Anterior cingulate cortex (tissue), 58 donors: ENCODE measurements at places on chromosomes 1 and 21.

GRCh38 chr1:218394416-218394815 is 49.3 kb downstream of the TGFB2 start:
- DNase-seq: no peak

DNA sequence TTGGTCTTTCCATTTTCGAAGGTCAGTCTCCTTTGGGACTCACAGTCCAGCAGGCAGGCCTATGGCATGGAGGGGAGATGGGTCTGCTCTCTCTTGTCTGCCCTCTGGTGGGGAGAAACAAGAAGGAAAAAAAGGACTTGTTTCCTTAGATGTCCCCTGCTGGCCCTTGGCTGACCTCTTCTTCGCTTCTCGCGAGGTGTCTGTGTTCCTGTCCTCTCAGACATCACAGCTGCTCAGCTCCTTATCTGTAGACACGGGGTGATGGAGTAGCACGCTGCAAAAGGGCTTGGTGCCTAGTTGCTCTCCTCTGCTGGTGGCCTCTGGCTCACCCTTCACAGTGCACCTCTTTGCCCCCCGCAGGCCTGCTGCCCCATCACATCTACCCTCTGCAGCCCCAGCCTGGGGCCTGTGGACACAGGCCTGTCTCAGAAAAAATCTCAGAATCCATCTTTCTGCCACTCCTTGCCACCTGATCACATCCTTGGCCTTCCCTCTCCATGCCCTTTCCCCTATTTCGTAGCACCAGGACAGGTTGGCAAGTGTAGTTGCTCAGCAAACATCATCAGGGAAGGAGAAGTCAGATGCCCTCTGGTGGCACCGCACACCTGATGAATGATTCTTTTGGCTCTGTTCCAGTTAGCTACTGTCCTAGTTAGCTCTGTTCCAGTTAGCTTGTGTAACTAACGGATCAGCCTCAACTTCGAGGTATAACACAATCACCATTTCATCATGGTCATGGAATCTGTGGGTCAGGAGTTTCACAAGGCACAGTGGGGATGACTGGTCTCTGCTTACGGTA is 18.7 kb upstream of the AK2 start:
- no peak for DNase-seq

DNA sequence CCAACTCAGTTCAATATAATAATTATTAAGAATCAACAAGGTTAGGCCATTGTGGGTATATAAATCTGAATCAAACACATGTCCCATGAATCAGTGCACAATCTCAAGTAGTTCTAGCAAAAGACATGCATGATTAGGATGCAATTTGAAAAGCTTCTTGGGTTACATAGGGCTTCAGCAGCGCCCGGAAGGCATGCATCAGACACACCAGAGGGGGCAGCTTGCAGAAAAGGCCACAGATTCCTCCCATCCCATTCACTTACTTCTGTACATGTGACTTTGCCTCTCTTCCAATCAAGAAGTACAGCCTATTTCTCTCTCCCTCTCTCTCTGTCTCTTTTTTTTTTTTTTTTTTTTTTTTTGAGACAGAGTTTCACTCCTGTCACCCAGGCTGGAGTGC is 91.8 kb downstream of the KCNN3 start:
- no peak for DNase-seq

- no peak for DNase-seq
These were observed 32.1 kb upstream of the TNFRSF1B start for GRCh38 chr1:12134716-12135115.

DNA sequence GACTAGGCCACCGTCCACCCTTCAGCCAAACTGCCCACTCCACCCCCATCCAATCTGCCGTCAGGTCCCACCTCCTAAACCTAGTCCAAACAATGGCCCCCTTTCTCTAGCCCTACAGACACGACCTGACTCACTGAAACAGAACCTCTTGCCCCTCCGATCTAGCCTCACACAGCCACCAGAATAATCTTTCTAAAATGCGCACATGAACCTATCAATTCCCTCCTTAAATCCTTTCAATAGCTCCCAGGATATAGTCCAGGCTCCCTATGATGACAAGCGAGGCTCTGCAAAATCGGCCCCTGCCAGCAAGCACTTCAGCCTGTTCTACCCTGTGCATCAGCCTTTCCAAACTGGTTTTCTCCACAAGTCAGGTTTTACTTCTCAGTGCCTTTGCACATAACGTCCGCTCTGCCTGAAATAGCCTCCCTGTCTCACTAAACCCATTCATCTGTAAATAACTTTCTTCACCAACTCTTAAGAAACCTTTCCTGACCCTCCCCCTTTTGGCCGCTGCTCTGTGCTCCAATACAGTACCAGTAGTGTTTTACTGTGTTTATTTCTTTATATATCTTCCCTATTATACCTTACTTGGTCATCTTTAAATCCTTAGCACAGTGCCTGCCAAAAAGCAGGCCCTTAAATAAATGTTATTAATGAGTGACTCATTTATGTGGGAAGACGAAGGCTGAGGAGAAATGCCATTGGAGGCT is 9.0 kb upstream of the CDC20 start:
- DNase-seq: no peak

DNA sequence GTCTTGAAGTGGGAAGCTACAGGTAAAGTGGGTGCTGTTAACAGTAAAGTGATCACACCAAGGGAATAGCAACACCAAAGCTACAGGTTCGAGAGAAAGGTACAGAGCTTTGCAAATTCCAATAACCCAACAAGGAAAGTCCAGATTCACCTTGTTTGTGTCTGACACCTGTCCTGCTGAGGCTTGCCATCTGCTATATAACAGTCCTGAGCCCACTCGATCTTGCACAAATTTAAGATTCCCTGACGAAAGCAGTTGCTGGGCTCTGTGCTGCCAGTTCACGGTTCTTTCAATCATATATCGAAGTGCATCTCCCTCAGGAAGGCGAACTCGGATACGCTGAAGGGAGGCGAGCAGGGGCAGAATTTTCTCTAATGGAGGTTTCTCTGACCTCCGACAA is 23.0 kb upstream of the SYT2 start:
- DNase-seq: no peak

GRCh38 chr1:115477071-115477470 is 139.0 kb upstream of the NGF start:
- no peak for DNase-seq

GRCh38 chr1:2532485-2533160 is 2.6 kb upstream of the HES5 start:
- DNase-seq: no peak

DNA sequence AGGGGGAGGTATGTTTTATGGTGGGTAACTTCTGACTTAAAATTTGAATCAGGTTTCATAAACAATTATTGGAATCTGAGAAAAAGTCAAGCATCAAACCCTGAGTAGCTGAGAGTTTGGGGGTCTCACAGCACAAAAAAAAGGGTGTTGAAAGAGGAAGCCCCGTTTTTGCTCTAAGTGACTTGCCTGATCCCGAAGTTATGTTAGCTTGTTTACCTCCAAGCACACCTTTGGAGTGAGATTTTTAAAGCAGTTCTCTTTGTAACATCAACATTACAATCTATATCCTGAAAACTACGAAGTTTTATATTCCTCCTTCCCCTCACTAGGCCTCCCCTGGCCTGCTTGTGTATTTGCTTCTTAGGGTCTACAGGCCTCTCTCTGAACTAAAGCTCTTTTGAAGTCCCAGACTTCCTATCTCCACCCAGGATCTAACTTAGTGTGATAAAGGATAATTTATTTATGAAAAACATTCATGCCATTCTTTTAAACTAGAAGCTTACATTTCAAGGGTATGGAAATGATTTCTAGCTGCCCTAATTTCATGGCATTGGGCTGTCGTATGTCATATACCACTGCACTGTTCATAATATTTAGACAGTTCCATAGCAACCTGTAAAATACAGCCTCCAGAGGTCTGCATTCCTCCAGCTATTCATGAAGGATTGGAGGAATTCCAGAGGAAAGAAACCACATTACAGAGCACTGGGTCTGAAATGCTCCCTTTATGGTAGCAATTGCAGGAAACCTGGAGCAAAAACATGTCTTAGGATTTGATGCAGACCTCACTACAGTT is 36.1 kb upstream of the RGS1 start:
- no peak for DNase-seq

GRCh38 chr1:4397196-4397595 is 257.2 kb upstream of the AJAP1 start:
- DNase-seq: no peak

DNA sequence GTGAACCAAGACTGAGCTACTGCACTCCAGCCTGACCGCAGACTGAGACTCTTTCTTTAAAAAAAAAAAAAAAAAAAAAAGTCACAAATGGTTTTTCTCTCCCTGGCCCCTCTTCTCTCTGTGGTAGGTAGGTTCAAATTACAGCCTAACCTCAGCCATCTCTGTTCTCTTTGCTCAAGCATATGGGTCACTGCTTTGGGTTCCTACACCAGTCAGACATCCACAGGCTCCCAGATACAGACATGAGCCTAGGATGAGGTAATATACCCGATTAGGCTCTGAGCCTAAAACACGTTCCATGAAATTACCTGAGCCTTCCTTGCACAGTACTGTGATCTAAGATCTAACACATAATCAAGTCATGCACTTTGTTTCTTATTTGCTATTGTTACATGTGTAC is 90.5 kb upstream of the JAK1 start:
- no peak for DNase-seq

GRCh38 chr1:172682812-172683211 is 23.9 kb downstream of the FASLG start:
- DNase-seq: no peak

DNA sequence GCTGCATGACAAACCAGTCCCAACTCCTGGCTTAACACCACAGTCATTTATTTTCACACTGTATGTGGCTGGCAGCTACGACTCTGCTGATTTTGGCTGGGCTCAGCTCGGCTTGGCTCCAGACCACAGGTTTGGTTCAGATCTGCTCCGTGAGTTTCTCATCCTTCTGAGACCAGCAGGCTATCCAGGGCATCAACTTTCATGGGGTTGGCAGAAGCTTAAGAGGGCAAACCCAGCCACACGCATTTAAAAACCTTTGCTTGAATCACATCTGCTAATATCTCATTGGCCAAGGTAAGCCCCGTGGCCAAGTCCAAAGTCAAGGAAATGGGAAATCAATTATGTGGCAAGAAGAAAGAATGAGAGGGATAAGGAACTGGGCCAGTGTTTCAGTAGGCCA is 574.2 kb downstream of the MATN1 start:
- DNase-seq: no peak

DNA sequence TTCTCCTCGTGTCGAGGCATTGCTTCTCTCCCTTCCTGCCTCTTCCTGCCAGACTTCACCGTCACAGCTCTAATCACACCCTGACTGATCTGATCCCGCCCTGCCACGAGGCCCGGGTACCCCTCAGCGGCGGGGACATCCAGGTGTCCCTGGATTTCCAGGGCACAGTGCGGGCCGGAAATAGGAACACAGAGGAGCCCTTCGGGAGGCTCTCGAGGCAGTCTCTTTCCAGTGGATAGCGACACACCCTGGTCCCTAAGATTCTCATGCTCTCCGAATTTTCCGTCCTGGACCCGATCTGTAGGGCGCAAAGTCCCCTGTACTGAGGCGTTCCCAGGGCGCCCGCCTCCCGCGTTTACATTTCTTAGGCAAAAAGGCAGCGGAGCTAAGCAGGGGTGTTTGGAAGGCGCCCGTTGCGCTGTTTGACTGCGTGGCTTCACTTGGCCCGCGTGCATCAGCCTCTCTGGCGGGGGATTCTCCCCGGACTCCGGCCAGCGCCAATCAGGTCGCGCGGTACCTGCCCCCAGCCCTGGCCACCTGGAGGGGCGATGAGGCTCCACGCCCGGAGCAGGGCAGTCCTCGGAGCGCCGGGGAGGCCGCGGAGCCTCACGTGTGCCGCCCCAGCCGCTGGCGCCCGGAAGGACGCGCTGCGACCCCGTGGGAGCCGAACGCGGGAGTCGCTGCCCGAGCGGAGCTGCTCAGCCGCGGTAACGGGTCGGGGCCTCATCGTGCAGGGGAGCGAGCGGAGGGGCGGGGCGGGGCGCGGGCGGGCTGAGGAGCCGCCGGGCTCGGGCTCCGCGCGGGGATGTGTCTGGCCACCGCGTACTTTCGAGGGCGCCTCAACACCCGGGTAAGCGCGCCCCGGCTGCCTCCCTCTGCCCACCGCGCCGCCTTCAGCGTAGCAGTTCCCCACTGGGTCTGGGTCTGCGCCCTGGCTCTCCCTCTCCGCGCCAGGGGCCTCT is at the start of gene FAM163A:
Gene FAM163A (plus strand): TSS at position 575 of the 962 bp plus-strand sequence. CDS start 69,807 bp downstream, outside the sequence.
- no peak for DNase-seq
